LHCN-M2 (cell line): ENCODE measurements at places on chromosomes 12 and 14.
A peak's percentile ranks its signal among the peaks of the same experiment; 100 is the strongest.

DNA sequence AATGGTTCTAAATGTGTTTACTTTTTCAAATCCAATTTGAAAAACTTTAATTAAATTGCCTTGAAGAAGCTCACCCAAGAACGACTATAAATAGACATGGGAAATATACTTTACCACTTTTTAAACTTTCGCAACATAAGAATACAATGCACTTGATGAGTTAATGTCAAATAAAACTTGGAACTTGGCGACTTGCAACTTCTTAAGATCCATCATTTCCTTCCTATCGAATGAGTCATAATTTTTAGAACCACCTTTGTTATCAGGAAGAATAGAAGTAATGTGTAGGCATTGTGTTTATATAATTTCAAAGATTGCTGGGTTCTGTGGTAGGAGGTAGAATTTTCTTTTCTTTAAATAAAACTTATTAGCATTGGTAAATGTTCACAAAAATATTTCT, 1417.4 kb upstream of the FLRT2 start:
- no peak for DNase-seq

- no peak for DNase-seq
These were observed 104.8 kb downstream of the ETV6 start for GRCh38 chr12:11754256-11754655.

DNA sequence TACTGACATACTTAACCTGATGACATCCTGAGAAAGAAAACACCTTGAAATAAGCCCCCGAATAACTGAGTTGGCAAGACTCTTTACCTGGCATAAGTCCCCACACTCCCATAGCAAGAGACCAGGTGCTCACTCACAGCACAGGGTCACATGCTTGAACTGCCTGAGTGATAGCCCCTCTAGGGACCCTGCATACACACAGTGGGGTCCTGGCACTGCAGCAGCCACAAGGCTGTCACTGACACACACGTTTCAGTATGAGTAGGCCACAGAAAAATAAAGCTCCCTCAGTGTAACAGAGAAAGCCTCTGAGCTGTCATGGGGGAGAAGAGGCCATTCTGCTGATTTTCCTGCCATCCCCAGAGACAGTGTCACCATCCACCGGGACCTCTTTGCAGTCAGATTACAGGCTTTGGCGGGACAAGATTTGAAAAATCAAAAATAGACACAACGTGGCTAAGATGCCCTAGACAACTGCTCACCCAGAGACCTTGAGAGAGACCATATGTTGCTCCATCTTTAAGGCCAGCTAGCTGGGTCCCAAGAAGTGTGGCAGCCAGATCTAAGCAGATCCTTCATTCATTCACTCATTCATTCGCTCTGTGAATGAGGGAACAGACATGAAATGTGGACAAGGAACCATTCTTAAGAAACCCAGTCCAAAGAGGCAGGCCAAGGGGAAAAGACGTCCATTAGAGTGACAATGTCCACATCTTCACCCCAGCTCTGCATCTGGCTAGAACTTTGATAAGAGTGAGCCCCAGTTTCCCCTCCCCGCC, 1.6 kb downstream of the SCARB1 start:
- no peak for DNase-seq

- no peak for DNase-seq
These were observed 46.5 kb upstream of the KCNMB4 start for GRCh38 chr12:70319605-70320004.

DNA sequence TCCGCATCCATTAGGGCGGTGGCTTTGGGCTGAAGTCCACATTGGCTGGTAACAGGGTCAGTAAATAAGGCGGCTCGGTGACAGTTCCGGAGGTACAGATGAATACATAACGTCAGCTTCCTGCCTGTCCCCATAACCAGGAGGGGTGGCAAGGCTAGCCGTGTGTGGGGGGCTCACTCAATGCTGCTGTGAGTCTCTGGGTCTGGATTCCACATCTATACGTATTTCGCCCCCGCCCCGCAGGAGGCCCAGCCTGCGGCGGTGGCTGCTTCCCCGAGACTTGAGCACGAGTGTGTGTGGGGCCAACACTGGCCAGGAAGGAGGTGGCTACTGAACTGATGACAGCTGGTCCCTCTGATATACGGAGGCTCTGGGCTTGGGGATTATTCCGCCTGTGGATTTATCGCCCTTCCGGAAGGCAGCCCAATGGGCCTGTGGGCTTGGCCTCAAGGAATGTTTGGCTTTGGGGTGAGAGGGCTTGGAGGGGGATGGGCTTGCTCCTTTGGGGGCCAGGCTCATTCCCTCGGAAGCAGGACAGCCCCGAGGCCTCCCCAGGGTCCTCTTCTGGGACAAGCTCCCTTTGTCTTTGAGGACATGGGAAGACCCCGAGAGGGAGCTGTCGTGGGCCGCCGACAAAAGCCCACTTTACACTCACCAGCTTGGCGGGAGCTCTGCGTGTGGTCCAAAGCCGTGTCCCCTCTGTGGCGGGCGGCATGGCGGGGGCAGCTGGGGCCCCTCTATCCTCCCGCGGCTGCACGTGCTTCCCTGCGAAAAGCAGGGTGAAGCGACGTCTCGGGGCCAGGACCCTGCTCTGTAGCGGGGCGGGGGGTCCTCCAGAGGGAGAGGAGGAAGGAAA, 82.1 kb downstream of the KIF26A start:
- DNase-seq: no peak

DNA sequence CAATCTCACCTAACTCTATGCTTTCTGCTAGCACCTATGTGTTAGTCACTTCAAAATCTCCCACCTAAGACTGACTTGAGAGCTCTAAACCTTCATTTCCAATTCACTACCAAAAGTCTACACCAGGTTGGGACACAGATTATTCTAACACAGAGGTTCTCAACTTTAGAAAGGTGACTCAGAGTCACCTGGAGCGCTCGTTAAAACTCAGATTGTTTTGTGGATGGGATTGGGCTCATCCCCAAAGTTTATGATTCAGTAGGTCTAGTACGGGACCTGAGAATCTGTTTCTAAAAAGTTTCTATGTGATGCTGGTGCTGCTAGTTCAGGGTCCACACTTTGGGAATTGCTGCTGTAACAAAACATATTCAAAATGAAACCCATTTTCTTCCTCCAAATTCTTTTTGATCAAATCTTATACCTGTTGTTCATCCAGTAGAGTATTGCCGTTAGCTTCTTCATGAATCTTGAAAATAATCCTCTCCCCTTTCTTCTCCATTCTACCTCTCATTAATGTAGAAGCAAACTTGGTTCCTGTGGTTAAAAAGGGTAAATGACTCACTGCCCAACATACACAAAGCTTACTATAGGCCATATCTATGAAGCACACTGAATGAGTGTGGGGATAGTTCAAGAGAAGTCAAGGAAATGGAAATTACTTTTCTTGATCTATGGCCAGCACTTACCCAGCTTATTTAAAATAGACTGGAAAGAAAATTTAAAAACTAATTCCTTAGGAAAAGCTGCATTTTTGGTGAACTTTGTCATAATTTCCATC, 206.7 kb downstream of the KIF21A start:
- no peak for DNase-seq

DNA sequence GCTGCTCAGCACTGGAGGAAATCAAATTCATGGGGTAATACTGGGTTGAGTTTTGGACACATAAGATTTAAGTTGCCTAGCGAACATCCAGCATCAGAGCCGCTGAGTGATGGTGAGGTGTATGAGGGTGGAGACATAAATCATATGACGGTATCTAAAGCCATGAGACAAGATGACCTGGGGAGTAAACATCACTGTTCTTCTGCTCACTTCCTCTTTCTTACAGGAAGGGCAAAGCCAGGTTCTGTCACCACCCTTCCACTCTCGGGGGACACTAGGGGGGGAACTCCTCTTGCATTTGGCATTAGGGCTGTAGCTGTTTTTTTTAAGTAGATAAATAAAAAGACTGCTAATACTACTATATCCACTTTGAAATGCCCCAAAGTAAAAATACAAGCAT, 24.0 kb downstream of the PRDM4 start:
- no peak for DNase-seq

- DNase-seq: no peak
These were observed 81.5 kb downstream of the EPS8 start for GRCh38 chr12:15707516-15708199.

DNA sequence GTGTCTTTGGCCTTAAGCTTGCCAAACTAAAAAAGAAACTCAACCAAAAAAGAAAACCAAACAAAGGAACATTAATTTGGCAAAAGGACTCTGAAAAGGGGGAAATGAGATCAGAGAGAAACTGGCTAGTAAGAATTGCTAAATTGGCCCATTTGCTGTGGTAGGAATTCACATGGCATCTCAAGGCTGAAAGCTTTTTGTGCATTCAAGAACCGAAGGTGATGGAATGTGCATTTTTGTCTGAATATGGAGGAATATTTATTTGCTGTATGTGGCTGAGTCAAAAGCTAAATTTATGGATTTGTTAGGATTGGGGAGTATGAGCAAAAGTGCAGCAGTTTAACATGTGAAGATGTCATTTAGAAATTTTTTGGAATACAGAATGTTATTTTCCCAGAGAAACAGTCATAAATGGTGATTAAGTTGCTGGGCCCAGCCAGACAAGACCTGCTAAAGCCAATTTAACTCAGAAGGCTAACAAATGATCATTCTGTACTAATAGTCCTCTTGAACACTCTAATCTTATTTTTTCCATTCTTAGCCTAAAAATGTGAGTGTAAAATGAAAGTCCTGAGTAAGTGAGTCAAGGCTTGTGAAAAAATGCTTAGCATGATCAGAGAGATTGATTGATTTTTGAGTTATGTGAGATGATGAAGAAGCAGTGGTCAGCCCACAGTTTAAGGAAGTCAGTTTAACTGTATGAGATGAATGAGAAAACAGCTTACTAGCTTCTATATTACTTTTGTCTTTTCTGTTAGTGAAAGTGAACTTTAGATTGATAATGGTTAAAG, 94.1 kb downstream of the ANO6 start:
- DNase-seq: no peak

DNA sequence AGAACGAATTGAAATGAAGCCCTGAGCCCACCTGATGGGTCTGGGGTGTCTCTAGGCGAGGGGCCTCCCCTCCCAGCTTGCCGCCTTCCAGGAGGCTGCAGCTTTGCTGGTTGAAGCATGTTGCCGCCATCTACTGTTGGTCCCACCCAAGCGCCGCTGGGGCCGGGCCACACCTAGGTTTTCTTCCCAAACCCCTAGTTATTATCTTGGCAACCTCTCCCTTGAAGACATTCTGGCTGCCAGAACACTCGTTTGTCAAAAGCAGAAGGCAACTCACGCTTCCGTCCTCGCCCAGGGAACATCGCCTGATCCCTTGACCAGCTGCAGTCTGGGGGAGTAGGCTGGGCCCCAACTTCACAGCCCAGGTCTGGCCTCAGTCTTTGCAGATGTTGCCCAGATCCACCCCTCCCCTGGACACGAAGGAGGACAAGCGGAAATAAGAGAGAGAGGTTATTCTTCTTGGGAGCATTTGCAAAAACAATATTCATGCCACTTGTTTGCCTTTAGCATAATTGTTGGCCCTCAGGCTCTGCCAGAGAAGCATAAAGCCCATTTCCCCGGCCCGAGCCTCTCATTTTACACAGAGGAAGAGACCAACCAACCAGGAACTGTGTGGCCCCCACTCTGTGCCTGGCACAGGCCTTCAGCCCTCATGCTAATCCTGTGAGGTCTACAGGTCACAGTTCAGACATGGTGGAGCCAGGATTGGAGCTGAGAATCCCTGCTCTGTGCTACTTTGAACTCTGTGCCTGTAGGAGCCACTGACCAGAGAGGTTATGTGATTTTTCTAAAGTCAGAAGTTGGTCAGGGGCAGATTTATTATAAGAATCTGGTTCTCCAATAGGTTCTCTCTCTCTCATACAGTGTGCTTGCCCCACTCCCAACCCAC, 6.8 kb downstream of the EMP1 start:
- peak; percentile 69 for DNase-seq

- DNase-seq: peak; percentile 78
These were observed 3.0 kb upstream of the PIANP start for GRCh38 chr12:6703631-6704030.

- DNase-seq: peak; percentile 56
These were observed 274.7 kb downstream of the DAD1 start for GRCh38 chr14:22314183-22314820.

DNA sequence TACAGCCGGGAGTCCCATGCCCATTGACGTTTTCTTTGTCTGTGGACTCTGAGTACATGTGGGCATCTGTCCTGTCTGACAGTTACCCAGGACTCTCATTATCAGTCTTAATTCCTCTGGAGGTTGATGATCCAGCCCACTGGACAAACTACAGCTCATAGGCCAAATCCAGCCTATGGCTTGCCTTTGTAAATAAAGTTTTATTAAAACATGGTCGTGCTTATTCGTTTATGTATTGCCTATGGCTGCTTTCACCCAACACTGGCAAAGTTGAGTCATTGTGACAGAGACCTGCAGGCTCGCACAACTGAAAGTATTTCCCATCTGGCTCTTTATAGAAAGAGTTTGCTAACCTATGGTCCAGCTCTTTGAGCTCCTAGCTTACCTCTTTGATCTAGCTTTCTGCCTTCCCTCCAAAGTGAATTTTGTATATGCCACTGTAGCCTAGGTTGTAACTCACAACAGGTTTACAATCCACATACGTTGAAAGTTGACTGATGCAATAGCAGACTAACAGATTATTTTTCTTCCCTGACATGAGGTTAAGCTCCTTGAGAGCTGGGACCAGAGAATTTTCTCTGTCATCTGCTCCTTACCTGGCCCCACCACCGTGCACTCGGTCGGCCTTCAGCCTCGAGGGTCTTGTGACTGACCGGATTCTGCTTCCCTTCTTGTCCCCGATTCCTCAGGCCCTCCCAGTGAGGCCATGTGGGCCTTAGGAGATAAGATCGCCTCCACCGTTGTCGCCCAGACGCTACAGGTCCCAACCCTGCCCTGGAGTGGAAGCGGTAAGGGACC, 57.3 kb downstream of the ACACB start:
- no peak for DNase-seq

GRCh38 chr12:76804435-76804976, 40.6 kb downstream of the ZDHHC17 start:
- DNase-seq: no peak

GRCh38 chr12:128531170-128531569, 264.2 kb downstream of the TMEM132C start:
- DNase-seq: no peak

DNA sequence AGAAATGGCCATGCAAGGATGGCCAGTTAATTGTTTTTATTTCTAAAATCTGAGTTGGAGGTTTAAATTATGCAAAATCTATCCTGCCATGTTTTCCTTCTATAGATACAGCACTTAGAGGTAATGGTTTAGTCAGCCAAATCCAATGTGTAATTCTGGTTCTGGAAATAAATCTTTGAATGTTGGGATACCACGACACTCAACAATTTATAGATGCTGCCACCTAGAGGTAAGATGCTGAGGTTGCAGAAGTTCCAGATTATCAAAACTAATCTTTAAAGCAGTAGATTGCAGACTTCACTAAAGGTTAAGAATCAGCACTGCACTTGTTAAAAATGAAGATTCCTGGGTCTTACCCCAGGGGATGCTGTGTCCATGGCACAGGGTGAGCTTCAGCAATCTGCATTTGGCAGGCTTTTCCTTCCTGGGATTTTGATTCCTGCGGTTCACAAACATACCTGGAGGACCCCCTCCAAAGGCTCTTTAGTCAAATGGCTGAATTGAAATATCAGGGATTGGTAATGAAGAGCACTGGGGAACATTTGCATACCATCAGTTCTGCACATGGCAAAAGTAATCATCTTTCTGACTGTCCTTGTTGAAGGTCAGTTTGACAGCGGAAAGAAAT, 53.4 kb upstream of the ANO4 start:
- no peak for DNase-seq

- DNase-seq: no peak
These were observed 68.0 kb downstream of the CCDC88C start for GRCh38 chr14:91349481-91350074.

GRCh38 chr12:132443091-132443490, 46.9 kb upstream of the FBRSL1 start:
- DNase-seq: no peak
